Stimulated activated CD4-positive, alpha-beta T cell treated with anti-CD3 and anti-CD28 coated beads, Interleukin-2, amount 100 ng/mL, for 24 hours (primary cell): ENCODE measurements at places on chromosomes 5 and 9.
A peak's percentile ranks its signal among the peaks of the same experiment; 100 is the strongest.

DNA sequence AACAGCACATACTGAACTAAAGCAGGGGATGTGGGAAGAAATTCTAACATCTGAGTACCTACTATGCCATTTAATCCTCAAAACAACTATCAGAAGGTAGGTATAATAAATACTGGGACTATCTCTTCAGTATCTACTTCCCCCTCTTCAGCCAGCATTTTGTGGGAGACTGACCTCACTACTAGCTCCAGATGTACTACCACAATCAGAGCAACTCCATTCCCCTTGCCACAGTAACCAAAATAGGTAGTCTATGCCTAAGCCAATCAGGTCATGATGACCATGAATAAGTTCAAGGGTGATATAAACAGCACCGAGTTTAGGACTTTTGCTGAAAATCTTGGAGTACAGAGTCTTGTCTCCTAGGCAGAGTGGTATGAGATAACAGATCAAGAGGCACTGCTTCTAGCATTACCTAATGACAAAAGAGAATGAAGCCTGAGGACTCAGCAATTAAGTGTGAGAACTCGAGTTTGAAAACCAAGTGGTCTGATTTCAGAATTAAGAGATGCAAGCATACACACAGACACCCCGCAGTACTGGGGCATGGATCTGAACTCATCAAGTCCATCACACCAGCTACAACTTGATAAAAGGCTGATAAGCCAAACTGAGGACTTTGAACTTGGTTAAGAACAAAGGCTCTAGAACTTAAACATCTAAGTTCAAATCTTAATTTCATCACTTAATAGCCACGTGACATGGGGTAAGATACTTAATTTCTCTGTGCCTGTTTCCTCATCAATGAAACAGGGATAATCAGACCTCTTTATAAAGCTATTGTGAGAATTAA, 9.7 kb downstream of the FNIP1 start:
- no peak for DNase-seq

- DNase-seq, result no peak
Observed at GRCh38 chr9:91515074-91515687, 91.5 kb upstream of the NFIL3 start.

GRCh38 chr5:84242286-84242685, 142.4 kb downstream of the EDIL3 start:
- DNase-seq, result no peak

DNA sequence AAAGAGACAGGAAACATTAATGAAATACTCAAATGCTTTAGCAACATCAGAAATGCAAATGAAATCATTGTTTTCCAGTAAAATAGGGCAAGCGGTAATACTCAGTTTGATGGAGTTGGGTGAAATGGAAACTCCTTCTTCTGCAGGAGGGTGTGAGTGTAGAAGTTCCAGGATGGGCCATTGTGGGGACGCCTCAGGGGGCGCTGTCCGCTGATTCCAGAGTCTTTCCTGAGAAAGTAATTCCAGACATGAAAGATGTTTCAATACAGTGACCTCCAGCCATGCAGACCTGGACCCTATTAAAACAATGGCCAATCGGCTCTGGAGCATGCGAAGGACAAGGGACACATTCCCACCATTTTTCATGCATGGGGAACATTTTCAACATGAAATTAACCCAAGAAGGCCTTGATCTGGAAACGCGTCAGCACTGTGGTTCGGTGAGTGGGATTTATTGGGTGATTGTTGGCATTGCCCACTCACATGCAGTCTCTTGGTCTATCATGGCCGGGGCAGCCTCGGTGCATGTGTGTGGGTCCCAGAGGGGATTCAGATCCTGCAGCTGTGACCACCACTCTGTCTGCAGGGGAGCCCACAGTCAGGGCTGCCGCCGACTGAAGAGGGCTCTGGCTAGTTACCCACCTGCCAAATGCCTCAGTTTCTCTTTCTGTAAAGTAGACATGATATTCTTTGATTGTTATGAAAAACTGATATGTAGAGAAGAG, 132.6 kb upstream of the IRX4 start:
- no peak for DNase-seq

GRCh38 chr9:108411632-108412031, 444.2 kb downstream of the ACTL7B start:
- no peak for DNase-seq

- DNase-seq, result no peak
Observed at GRCh38 chr5:57229313-57229712, 55.5 kb downstream of the GPBP1 start.

- no peak for DNase-seq
Observed at GRCh38 chr5:178580271-178580955, 9.8 kb downstream of the COL23A1 start.

DNA sequence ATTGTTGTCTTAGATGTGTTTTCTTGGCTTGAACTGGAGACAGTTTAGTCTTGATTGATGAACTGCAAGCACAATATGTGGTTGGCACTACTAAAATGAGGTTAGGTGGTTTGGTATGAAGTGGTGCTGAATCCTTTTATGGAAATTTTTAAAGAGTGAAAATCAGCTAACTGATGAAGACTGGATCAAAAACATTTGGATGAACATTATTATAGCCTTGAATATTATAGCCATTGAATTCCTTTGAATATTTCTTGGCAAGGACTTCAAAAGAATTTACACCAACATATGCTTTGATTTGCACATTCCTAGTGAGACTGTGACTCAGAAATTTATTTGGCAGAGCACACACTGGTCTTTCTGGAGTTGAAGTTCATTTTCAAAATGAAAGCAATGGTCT, 318.3 kb downstream of the CHSY3 start:
- DNase-seq, result no peak

GRCh38 chr5:60843386-60843935, 608 bp downstream of the ELOVL7 start:
- DNase-seq, result peak; percentile 10

DNA sequence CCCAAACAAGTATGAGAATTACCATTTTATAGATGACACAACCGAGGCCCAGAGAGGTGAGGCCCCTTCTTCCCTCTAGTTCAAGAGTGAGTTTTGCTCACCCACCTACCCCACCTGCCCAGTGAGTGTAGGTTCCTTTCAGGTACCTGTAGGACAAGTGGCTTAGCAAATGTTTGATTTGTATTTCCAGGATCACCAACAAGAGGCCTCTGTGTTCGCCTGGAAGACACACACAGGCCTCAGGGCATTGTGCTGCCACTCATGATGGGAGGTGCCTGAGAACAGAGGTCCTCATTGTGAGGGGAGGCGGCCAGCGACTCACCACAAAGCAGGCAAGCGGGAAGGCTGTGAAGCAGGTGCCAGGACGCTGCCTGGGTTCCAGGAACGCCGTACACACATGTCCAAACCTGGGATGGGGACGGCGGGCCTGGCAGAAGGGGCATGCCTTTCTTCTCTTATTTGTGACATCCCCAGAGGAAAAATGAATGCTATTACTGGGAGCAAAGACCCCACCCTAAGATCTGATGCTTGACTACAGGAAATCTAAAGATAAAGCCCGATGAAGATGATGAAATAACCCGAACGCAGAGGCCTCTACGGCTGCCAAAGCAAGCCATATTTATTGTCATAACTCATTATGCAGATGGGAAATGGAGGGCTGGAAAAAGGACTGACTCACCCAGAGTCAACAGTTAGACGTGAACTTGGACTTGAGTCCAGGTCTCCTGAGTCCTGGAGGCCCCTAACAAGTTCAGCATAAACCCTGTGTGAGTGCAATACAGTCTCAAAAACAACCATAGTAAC, 60.2 kb upstream of the SLC25A51 start:
- no peak for DNase-seq

DNA sequence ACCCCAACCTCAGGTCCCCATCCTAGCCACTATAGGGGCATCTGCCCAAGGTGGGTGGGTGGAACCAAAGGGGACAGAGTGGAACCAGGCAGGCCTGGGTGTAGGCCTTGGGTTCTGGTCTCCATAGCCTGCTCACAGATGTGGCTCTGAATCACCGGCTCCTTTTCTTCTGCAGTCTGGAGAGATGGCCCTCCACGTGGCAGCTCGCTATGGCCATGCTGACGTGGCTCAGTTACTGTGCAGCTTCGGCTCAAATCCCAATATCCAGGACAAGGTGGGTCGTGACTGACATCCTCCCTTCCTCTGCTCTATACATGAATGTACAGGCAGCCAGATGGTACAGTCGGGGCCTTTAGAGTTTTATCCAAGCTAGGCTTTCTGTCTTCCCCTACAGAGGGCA, 77.3 kb upstream of the CTSL start:
- no peak for DNase-seq

GRCh38 chr9:97501972-97502221, 431 bp downstream of the TMOD1 start:
- DNase-seq, result peak; percentile 20

GRCh38 chr5:52947208-52947607, 41.9 kb upstream of the ITGA2 start:
- DNase-seq, result no peak

DNA sequence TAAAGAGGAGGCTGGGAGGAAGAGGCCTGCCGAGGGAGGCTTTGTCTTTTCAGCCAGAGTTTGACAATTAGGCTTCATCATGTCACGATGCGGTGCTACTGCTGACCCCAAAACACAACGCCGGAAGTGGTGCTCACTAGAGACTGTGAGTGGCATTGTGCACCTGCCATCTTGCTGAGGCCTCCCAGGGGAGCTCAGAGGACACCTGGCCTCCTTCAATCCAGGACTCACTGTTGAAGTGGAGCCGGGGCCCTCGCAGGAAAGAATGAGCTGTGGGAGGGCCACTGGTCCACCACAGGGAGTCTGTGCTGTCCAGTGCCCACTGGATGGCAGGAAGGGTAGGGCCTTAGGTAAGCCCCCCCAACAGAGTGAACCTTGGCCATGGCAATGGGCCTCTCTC, 12.7 kb upstream of the SLC25A48 start:
- DNase-seq, result no peak

GRCh38 chr5:138305797-138306196, 25.8 kb downstream of the CDC25C start:
- DNase-seq, result no peak

DNA sequence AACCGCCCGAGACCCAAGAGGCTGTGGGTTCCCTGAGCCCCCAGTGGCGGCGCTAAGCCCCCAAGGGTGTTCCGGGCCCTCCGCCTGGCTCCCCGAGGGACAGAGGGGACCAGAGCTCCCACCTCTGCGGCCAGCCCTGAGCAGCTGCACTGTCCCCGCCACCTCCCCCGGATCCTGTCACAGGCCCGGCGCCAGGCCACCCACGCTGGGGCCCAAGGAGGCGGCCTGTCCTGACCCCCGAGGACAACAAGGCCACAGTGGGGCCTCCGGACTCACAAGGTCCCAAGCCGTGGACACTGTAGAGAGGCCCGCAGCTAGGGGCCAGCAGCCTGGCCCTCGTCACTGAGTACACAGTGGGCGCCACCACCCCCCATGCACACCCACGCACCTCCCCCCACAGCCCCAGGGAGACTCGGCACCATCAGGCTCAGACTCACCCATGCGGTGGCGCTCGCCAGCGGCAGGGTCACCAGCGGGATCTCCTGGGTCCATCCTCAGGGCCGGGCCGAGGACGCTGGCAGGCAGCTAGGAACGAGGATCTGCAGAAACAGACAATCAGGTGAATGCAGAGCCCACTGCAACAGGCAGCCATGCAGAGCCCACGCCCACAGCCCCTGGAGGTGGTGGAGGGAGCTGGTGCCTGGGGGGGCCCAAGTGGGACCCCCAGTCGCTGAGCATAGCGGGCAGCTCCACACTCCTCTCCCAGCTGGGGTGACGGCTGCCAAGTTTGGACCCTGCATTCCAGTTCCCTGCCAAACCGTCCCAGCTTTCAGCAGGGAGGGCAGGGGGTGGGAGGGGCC, 27.9 kb downstream of the EXD3 start:
- DNase-seq, result no peak

DNA sequence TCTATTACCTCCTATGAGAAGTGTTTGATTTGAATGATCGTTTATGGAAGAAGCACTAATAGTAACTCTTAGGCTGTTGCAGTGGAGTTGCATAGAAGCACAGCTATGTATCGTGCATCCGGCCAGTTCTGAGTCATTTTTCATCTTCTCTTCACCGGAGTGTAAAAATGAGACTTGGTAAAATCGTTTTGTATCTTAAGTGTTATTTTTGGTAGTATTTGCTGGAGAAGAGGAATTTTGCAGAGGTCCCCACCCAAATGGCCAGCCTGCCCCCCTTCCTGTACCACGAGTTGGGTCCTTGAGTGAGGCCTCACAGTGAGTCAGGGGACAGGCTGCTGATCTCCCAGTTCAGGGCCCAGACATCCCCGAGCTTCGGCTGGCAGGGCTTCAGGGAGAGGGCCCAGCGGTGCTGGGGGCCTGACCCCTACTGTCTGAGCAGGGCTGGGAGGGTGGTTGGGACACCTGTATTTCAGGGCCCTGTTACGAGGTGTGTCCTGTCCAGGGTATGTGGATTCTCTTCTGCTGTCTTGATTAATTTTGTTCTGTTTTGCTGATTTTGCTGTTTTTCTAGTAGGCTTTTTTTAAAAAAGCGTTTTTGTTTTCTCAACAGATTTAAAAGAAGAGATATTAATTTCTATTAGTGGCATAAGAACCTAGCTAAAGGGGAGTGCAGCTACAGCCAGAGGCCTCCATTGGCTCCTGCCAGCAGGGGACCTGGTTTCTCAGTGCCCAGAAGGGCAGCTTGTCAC, 210.8 kb downstream of the TRIO start:
- DNase-seq, result no peak

DNA sequence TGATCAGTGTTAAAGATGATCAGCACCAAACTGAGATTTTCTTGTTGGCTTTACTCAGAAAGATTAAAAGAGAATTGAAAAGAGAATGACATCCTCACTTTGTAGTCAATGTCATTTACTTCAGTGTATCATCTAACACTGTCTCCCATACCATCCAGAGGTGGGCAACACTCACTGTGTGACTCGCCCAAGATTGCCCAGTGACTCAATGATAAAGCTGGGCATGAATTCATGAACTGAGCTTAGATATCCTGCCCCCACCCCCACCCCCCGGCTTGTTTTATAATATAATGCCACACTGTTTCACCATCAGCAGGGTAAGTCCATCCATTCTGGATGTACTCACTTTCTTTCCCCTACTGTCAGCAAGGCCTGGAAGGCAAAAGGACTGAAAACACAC, 242.2 kb downstream of the FAM114A2 start:
- DNase-seq, result no peak

DNA sequence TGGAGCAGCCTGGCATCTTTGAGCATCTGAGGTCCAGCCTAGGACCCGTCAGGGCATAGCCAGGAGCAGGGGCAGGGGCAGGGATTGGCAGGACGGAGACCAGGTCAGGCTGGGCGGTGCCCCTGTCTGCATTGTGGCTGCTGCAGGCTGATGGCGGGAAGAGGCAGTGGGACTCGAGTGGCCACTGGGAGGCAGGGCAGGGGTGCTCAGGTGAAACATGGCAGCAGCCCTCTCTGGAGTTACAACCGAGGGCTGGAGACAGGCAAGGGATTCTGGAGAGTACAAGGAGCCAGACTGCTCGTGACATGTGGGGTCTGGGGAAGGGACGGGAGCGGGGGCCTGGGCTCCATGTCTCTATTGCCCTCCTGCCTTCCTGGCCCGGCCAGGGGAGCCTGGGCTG, 97.4 kb upstream of the RAPGEF1 start:
- no peak for DNase-seq

- DNase-seq, result no peak
Observed at GRCh38 chr5:25119650-25120049, 474.9 kb upstream of the CDH10 start.

- DNase-seq, result no peak
Observed at GRCh38 chr5:122981846-122982245, 54.7 kb downstream of the PPIC start.

GRCh38 chr5:142748132-142748531, 22.0 kb upstream of the ARHGAP26 start:
- DNase-seq, result no peak

GRCh38 chr5:174301848-174302625, 256.5 kb downstream of the NSG2 start:
- no peak for DNase-seq
